B cell (primary cell): ENCODE measurements at places on chromosomes 16 and 17.

DNA sequence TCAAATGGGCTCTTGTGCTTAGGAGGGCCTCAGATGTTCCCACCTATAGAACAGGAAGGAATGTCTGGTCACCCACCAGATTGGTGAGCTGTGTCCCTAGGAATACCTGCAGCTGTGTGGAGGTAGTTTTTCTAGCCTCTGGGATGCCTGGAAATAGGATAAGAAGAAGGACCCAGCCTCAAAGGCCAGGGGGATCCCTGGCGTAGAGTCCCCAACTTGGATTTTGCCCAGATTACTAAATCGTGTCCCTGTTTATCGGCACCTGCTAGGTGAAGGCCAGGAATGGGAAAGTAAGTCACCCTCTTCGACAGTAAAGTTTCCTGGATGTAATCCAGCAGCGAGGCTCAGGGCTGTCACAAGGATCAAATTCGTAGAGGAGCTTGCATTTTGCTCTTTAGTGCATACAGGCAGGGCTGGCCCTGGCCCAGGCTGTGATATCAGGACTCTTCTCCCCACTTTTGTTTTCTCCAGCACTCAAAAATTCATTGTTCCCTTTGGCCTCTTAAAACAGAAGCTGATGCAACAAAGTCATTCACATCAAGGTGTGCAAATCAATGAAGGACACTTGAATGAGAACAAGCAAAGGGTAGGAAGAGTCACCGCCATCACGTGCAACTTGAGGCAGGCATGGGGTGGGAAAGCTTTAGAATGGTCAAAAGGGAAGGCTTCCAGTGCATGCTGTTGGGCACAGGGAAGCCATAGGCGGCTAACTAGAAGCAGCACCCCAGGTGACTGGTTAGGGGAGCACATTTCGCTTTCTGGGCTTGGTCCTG, 7.5 kb downstream of the SLC13A2 start:
- no peak for DNase-seq

DNA sequence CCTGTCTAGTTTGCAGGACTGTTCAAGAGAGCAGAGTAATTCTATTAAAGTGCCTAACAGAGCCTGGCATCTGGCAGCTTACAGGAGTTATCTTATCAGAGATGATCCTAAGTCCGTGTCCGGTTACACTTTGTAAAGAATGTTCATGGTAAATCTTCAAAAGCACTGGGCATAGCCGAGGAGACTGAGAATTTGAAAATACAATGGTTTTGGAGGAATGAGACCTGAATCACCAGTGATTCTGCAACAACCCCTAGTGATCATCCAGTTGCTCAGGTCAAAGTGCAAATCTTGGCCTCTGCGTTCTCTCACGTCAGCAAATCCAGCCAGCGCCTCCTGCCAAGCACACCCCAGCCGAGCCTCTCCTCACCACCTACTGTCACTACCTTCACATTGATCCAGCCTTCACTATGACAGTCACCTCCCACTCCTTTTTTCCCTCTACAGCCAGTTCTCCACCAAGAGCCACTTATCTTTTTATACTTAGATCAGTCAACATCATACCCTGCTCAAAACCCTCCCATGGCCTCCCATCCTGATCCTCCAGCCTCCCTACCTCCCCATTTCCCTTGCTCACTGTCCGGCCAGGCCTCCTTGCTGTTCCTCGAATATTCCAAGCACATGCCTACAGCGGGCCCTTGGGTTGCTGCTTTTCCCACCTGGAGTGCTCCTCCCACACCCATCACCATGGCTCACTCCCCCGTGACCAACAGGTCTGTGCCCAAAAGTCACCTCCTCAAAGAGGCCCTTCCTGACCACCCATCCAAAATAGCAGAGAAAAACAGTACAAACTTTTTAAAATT, 57.4 kb upstream of the ERN1 start:
- no peak for DNase-seq

- DNase-seq: no peak
Observed at GRCh38 chr17:36869441-36869840, 67.8 kb upstream of the LHX1 start.

DNA sequence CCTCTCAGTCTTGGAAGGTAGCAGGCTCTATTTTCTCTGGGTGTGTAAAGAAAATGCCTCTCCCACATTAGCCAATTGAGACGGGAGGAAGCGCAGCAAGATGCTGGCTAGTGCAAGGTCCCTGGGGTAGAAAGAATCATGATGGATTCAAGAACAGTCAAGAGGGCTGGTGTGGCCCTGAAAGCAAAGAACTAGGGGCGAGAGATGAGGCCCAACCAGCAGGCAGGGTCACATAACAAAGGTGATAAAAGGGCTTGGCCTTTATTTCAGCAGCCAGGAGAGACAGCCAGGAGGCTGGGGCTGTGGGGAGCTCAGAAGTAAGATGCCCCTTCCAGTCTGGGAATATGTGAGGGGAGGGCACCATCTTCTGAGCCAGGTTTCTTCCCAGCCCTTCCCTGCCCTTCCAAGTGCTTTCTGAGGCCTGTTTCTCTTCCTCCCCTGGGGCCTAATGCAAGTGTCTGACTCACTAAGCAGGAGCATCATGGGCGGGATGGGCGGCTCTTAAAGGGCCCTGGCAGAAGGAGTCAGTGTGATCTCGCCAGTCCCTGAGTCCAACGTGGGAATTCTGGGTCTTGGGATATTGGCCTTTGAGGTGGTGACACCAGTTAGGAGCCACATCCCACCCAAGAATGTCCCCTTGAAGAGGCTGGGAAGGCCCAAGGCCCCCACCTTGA, 3.9 kb upstream of the NLRC5 start:
- no peak for DNase-seq

GRCh38 chr17:21288571-21289017, 4.1 kb downstream of the MAP2K3 start:
- DNase-seq: no peak

- no peak for DNase-seq
Observed at GRCh38 chr17:73994946-73995345, 208.5 kb upstream of the RPL38 start.

DNA sequence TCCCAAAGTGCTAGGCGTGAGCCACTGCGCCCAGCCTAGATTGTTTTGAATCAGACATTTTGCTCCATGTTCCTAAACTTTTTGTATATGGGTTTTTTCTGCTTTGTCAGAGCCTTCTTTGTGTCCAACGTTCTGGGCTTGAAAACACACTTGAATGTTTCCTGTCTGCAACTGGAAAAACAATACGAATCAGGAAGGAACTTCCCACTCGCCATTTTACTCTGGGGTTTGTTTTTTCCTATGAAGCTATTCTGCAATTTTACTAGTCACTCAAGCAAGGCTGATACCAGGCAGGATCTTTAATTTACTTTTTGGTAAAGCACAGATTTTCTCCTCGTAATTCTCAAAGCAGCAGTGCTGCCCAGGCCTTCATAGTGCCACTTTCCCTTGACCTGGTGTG, 31.6 kb downstream of the ARHGAP17 start:
- DNase-seq: no peak

- DNase-seq: no peak
Observed at GRCh38 chr17:17626151-17626805, 34.8 kb upstream of the PEMT start.

DNA sequence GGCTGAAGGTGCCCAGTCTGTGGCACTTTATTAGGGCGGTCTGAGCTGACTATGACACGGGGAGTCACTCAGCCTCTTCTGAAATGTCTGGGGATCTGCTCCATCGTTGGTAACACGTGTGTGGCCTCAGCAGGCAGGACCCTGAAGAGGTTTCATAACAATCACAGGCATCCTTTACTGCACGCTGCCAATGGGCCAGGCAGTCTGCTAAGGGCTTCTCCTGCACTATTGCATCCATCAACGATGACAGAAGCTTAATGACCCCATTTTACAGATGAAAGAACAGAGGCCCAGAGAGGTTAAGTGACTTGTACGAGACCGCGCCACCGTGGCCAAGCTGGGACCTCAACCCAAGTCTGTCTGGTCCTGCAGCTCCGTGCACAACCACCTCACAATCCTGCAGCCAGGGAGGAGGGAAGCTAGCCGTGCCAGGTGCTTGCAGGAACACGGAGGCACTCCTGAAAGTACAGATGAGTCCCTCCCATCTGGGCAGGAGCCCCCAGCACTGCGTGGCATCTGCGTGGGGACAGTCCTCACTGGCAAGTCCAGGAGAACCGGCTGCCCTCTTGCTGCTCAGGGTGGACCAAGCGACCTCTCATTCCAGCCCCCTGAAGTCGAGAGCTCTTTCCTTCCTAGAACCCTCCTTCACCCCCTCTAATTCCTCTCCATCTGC, 40.0 kb downstream of the RPH3AL start:
- no peak for DNase-seq

- peak; percentile 51 for DNase-seq
Observed at GRCh38 chr16:67663151-67663876, 2.6 kb downstream of the PARD6A start.

GRCh38 chr16:82337355-82337754, 167.3 kb upstream of the MPHOSPH6 start:
- no peak for DNase-seq

DNA sequence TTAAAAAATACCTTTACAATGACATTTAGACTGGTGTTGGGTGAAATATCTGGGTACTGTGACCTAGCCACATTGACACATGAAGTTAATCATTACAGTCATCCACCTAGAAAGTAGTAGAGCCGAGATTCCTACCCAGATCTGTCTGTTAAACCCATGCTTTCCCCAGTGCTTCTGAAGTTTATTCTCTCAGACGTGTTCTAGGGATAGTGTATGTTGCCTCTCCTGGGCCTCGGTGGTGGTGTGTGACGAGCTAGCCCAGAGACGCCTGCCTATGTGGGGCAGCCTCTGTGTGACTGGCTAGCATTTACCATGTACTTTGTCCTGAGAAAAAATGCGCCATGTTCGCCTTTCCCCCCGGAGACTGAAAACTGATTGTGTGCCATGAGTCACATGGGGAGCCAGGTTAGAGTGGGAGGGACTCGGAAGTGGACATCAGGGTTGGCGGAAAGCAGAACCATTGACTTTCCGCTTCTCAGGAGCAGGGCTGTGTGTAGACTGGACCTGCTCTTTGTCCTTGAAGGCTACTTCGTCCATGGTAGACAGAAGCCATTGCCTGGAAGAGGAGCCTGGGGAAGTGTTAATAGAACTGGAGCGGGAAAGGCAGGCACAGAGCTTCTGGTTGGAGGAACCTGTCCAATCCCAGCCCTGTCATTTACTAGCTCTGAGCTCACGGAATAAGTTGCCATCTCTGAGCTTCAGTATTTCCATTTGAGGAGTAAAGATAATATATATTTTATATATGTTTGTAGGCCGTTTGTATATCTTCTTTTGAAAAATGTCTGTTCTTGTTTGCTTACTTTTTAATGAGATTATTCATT, 235.5 kb downstream of the SNX29 start:
- DNase-seq: no peak
